Lower leg skin (tissue), 4 donors: ENCODE measurements at places on chromosomes 6 and 20.

- no peak for DNase-seq
Measured at GRCh38 chr6:53837865-53838769, 43.3 kb downstream of the LRRC1 start.

DNA sequence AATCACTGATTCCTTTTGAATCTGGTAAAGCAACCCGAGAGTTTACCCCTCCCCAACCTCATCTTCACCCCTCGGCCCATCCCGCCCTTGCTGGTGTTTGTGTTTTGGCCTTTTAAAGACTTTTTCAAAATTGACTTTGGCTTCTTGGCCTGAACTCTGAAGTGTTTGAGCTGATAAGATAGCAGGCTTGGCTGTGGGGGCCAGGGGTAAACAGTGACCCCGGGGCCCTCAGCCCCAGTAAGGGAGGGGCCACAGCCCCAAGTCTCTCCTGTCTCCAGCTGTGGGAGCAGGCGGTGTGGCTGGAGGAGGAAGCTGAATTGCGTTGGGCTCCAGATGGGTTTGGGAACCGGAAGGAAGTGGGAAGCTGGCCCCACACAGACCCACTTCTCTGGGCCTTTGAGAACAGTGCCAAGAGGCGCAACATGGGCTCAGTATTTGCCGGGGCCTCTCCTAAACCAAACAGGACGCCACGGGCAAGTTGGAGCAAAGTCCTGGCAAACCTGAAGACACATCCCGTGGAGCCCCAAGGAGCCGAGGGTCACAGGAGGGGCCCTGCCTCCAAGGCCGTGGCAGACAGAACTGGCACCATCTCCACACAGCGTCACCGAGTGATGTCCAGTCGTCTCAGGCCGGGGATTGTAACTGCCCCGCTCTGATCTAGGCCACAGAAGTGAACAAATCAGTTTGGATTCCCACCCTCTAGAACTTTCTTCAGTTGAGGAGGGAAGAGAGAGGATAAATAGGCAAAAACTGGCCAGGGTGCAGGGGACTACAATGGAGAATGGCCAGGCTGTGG, 54.3 kb upstream of the PTPN1 start:
- DNase-seq, result no peak

GRCh38 chr6:149201068-149201655, 116.3 kb upstream of the TAB2 start:
- no peak for DNase-seq

- DNase-seq, result no peak
Measured at GRCh38 chr6:53244399-53244931, 95.8 kb upstream of the GCM1 start.

DNA sequence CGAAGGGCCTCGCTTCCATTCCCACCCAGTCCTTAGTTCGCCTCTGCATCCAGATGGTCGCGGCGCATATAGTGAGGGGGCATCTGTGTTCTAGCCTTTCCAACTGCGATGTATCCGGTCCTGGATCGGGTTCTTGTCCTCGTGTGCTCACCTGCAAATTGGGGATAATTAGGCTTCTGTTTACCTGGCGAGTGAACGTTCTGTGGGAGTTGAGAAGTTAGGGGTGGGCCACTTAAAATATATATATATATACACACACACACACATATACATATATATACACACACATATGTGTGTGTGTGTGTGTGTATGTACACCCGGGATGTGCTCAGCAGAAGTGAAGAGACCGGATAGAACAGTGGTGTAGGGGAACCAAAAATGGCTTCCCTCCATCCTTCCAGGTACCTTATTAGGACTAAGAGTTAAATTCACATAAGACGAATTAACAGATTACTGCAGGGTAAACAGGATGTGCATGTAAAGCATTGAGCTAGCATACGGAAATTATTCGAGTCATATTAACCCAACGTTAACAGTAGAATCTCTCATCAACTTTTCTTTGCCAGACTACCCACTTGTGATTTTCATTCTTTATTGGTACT, 537 bp downstream of the CSTF1 start:
- no peak for DNase-seq

DNA sequence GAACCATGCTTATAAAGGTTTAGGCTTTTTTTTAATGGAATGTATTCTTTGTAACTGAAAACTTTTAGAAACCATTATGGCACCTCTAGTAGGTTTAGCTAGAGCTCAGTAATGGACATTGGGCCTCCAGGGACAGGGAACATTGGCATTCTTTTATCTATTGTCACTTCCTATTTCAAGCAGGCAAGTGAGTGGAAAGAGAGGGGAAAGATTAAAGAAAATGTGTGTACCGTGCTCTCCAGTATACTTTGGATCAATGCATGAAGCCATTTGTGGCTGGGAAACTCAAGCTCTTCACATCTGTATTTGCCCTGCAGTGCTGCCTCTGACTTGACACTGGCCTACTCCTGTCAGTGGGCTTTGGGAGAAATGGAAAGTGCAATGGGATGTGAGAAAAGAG, 18.6 kb downstream of the RBM24 start:
- no peak for DNase-seq

GRCh38 chr20:50713657-50714101, 17.7 kb upstream of the PARD6B start:
- DNase-seq, result no peak

GRCh38 chr20:7415427-7415826, 524.8 kb downstream of the HAO1 start:
- no peak for DNase-seq

GRCh38 chr6:17149571-17149970, 47.7 kb downstream of the STMND1 start:
- DNase-seq, result no peak

GRCh38 chr6:13375360-13375878, 47.1 kb upstream of the TBC1D7 start:
- DNase-seq, result no peak

- no peak for DNase-seq
Measured at GRCh38 chr6:16630026-16630643, 131.1 kb downstream of the ATXN1 start.

GRCh38 chr6:82245376-82245775, 2.2 kb downstream of the IBTK start:
- no peak for DNase-seq

GRCh38 chr20:53677447-53678314, 84.0 kb upstream of the ZNF217 start:
- no peak for DNase-seq

GRCh38 chr20:2387180-2387577, 6.5 kb downstream of the TGM6 start:
- no peak for DNase-seq

GRCh38 chr6:111997078-111997852, 56.6 kb upstream of the CCN6 start:
- DNase-seq, result peak; percentile 95

DNA sequence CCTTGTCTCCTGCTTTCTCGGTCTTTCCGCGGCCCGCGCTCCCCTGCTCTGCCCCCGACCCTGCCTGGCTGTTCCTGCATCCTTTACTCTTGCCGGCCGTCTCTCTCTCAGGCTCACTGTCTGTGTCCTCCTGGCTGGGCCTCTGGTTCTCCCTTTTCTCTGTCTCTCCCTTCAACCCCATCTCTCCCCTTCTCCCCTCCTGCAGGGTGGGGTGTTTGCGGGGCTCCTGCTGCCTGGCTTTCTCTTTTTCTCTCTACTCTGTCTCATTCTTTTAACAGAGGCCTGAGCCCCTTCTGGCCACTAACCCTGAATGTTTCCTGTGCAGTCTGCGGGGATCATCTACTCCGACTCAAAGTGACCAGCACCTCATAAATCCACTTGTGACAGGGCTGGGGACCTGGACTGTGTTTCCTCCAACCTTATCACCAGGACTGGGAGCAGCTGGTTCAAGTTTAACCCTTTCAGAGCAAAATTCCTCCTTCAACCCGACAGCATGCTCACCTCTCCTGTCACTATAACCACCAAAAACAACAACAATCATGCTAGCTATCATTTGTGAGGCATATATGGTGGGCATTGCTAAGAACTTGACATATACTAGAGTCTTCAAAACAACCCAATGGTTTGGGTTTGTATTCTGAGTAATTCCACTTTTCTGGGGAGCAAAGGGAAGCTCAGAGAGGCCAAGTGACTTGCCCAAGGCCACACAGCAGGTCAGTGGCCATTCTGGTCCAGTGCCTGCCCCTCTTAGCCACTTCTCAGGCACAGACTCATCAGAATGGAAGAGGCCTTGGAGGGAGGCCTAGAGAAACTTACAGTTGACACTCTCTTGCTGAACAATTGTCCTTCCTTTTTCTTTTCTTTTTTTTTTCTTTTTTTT, 811 bp upstream of the RSPO4 start:
- DNase-seq, result peak; percentile 66

- no peak for DNase-seq
Measured at GRCh38 chr6:135576055-135576454, 78.5 kb upstream of the AHI1 start.

DNA sequence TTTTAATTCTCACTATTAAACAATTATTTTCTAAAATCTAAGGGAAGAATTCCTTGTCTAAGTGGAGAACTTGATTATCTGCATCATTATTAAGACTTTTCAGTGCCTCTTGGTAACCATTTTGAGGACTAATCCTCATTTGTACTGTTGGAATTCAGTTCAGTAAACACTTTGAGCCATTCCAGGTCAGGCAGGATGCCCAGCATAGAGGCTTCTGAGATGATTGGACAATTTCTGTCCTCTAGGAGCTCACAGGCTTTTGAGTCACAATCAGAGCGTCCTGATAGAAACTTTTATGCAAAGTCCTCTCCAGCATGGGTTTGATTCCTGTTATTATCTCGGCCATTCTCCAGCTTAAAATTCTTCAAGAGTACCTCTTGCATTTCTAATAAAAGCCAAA, 1304.6 kb downstream of the EPHA7 start:
- no peak for DNase-seq
